ENCODE measurements at places on chromosomes 1 and 21.

GRCh38 chr1:162939035-162939434 is 78.1 kb upstream of the CCDC190 start:
- DNase-seq, result no peak

GRCh38 chr1:248786156-248786555 is 30.6 kb upstream of the LYPD8 start:
- no peak for DNase-seq

DNA sequence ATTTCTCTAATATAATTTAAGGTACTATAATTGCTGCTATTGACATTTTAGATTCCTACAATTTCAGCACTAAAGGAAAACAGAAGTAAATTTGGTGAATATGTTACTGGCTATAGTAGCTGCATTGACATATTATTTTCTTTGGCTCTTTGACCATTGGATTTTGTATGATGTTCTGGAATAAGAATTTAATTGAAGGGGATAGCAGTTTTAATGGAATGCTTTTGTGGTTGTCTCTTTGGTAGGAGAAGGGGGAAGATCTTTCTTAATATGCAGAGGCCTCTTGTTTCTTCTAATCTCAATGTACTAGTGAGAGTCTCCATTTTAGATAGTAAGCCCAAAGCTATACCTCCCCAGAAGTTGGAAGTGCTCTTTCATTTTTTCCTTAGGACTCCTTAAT is 6.9 kb downstream of the DTL start:
- peak; percentile 14 for DNase-seq

GRCh38 chr1:37752213-37752582 is 12.7 kb downstream of the EPHA10 start:
- no peak for DNase-seq

DNA sequence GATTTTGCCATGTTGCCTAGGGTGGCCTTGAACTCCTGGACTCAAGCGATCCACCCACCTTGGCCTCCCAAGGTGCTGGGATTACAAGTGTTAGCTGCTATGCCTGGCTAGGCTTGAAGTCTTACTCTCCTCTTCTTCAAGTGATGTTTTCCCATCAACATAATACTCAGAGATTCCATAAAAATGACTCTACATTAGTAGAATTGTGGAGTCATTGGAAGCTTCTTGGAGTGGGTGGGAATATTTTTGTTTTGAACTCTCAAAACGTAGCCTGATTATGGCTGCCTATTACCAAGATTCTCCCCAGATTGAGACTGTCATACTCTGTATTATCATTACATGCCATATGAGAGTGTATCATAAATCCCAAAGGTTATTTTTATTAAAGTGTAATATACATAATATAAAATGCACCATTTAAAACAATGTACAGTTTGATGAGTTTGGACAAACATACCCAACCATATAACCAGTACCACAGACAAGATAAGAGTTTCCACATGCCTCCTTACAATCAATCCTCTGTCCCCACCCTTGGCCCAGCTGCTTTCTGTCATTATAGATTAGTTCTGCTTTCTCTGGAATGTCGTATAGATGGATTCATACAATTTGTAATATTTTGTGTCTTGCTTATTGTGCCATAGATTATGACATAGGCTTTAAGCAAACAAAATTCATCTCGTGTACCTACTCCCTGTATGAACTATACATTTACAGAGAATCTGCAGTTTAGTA is 8.0 kb upstream of the DNM3 start:
- DNase-seq, result no peak

DNA sequence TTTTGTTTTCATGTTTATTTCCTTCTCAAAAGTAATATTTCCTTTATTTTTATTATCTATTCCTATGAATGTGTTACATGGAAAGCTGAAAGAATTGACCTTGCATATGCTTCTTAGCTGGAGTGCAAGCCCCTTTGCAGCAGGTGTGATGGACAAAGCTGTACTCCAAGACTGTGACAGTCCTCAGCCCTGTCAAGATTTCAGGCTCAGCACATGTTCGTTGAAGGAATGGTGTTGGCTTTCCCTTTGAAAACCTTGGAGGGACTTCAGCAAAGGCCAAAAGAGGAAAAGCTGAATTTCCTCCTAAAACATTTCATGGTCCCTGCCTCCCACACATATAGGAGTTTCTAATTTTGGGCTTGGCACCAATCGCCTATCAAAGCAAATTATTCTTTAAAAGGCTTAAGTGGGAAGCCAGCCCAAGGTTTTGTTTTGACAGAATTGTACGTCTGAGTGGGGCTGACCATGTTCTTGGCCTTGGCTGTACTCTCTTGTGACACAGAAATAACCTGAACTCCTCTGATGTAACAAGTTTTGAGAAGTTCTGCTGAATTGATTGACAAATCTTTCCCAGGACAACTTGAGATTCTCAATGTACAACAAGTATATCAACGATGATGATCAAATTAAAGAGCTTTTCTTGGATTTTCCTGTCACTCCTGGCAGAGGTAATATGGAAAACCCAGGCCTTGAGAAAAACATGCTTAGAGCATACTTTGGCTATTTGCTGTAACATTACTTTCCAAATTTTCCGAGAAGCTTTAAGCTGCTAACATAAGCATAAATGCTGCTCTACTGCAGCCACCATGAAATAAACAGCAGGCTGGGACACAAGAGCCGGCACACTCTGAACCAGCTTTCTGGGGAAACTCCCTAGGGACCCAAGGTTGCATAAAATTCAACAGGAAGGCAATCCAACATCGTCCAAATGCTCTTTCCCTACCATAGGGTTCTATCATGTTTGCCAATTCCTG is 135.7 kb upstream of the ZNF648 start:
- no peak for DNase-seq

- DNase-seq, result peak; percentile 67
These were observed 34.0 kb downstream of the MACF1 start for GRCh38 chr1:39238476-39238875.

GRCh38 chr1:52759908-52760307 is 33.7 kb downstream of the ZYG11B start:
- DNase-seq, result no peak

DNA sequence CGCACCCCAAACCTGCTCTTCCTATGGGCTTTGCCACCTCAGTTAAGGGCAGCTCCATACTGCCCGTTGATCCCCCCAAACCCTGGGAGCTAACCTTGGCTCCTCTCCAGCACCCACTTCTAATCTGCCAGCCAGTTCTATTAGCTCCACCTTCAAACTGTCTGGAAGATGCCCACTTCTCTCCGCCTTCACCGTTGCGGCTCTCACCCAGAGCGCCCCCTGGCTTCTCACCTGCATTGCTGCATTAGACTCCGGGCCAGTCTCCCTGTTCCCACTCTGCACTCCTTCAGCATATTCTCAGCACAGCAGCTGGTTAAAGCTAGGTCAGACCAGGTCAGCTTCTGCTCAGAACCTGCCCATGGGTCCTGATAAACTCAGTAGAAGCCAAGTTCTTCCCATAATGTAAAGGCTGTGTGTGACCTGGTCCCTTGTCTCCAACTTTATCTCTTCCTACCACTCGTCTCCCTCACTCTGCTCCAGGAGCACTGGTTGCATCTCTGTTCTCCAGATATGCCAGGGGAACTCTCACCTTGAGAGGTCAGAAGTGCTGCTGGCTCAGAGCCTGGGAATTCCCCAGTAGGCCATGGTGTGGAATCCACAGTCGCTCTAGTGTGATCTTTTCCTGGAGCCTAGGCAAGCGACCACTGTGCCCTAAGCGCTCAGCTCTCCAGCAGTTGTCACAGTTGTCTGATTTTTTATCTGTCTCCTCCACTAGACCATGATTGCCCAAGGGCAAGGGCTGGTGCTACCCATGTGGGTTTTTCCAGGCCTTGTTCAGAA is 150.3 kb downstream of the HMGB4 start:
- DNase-seq, result no peak

DNA sequence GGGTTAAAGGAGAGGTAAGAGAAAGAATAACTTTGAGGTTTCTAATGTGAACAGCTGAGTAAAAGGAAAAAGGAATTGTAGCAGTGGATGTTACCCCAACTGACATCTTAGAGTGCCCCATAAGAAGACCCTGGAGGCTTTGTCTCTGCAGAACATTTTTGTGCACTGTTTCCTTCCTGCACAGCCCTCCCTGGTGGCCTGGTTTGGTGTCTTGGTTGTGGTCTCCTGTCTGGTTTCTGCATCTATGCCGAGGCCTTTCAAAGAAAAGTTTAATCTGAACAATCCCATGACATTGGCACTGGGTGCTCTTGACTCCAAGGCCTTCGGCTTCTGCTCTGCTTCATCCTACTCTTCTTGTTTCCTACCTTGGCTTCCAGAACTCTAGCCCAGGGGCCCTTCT is 57.8 kb downstream of the RHOU start:
- no peak for DNase-seq
